Glutamatergic neuron (in vitro differentiated cells): ENCODE measurements at places on chromosomes 11 and 22.

GRCh38 chr11:15810082-15810481, 546.3 kb downstream of the SOX6 start:
- DNase-seq: no peak

GRCh38 chr11:117524468-117525183, 197.0 kb downstream of the CEP164 start:
- DNase-seq: no peak

- no peak for DNase-seq
Measured at GRCh38 chr11:67138922-67139321, 19.9 kb downstream of the KDM2A start.

GRCh38 chr22:50276143-50276542, 6.0 kb upstream of the MAPK11 start:
- DNase-seq: peak; percentile 70

- DNase-seq: no peak
Measured at GRCh38 chr11:134622458-134622857, 210.4 kb upstream of the B3GAT1 start.

DNA sequence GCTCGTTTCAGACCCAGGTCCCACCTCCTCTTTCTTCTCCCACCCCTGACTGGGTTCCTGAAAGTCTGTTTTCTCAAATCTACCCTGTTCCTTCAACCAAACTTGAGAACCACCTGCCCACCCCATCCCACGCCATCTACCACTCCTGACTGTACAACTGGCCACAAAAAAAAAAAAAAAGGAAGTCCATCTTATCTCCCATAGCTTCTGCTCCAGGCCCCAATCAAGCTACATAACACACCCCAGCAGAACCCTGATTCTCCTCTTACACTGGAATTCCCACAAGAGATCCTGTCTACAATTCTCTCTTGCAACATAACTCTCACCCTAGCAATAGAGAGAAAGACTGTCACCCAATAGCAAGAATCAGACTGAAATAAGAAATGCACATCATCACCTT, 39.2 kb upstream of the CHST1 start:
- DNase-seq: no peak

DNA sequence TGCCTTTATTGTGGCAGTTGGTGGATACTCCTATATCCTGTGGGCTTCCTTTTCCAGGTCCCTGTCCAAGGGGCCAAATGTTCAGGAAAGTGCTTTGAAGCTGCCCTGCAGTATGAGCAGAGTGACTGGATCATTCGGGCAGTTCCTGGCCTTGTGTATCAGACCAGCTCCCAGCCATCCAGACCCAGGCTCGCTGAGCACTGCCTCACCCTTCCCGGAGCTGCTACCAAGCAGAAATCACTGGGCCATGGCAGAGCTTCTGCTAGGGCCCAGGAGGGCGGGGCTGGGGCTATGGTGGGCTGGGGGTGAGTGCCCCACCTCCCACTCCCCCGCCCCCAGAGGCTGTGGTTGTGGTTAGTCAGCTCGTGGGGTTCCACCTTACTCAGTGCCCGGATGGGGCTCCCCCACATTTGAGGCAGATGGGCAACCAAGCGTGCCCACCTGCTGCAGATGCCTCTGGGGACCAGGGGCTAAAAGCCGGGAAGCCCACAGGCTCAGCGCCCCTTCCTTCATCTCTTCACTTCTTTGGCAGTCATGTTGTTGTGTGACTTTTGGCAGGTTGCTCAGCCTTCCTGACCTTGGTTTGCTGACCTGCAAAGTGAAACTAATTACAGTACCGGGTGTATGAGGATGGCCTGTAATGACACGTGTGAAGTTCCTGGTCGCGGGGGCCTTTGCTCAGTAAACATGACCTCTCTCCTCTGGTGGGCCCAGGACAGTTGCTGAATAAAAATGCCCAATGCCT, 2.1 kb upstream of the LRRC32 start:
- no peak for DNase-seq

DNA sequence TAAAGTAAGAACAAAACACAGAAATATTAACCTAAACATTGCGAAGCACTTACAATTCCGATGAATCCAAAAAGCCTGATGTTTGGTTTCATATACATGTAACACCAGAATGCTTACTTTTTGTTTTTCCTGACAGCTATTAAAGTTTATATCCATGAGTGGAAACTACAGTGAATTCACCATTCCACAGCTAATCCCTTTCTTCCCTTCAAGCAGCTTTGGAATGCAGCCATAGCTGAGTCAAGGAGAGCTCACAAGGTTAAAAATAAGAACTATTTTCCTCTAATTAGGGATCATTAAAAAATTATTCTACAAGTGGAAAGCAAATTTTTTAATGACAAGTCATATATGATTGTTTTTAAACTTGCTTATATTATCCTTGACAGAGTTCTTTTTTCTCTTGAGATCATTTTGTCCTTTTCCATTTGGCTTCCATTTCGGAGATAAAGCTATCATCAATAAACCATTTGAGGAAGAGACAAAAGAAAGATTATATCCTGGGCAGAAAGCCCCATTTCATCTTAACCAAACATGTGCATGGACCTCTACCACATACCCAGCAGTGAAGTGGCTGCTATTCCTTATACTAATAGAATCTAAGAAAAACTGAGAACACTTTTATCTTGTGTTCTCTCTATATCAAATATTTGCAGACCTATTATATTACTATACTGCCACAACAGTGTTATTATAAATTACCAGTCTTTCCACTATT, 19.7 kb upstream of the FIBIN start:
- DNase-seq: no peak

GRCh38 chr11:5923794-5924193, 18.3 kb upstream of the OR56A3 start:
- no peak for DNase-seq

GRCh38 chr11:57458410-57459163, 1.7 kb upstream of the RTN4RL2 start:
- peak; percentile 78 for DNase-seq

DNA sequence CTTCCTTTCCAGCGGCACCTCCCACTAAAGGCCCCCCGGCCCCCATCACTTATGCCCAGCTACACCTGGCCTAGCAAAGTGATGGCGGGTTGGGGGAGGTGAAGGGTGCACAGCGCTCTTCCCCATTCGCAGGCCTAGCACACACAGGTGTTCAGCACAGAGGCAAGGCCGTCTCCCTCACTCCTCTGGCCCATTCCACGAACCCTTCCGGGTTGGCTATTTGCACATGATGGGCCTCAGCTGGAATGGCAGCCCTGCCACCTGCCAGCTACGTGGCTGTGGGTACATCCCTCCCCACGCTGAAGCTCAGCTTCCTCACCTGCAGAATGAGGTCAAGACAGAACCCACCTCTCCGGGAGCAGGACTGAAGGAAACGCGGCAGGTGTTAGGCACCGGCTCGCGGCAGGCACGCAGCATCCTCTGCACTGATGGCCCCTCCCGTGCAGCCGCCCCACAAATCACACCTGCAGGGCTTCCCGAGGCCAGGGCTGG, 4.8 kb downstream of the KIAA0930 start:
- DNase-seq: no peak

DNA sequence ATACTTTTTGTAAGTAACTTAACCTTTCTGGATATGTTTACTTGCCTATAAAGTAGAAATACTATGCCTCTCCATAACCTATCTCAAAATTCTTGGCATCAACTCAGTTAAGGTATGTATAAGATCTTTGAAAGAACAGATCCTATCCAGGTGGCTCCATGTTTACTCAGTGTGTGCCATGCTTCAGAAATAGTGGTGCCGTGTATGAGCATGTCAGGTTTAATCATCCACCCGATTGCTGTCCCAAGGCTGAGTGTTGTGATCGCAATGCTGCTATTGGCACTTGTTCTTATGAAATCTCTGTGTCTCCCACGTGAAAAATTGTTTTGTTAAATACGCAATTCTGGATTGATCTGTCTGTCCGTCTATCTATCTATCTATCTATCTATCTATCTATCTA, 85.9 kb upstream of the SNX19 start:
- no peak for DNase-seq

- no peak for DNase-seq
Measured at GRCh38 chr11:112320668-112321067, 60.0 kb upstream of the PLET1 start.
